ENCODE measurements at places on chromosomes 2 and 18.

- DNase-seq = no peak
These were observed 63.3 kb upstream of the CSRNP3 start for GRCh38 chr2:165406173-165406572.

- no peak for DNase-seq
These were observed 145.8 kb downstream of the COL6A3 start for GRCh38 chr2:237268004-237268708.

DNA sequence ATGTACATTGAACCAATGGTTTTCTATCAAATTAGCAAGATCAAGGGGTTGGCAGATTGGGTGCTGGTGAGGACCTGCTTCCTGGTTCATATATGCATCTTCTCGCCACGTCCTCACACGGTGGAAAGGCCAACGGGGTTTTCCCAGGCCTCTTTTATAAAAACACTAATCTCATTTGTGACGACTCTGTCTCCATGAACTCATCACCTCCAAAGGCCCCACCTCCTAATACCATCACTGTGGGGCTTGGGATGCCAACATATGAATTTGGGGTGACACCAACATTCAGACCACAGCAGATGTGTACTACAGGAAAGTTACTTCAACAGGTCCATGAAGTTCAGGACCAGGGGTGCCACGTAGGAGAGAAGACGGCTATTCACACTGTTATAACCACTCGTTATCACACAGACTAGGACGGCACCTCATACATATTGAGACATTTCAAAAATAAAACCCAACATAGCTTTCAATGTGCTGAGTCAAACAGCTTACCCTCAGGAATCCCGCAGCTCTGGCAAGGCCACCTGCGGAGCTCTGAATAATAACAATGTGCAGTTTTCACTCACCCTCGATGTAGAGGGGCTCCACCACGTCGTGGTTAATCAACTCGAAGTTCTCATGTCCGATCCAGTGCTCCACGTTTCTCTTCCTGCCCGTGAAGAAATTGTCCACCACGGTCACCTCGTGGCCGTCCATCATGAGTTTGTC lies 49.3 kb downstream of the UXS1 start:
- DNase-seq = no peak

DNA sequence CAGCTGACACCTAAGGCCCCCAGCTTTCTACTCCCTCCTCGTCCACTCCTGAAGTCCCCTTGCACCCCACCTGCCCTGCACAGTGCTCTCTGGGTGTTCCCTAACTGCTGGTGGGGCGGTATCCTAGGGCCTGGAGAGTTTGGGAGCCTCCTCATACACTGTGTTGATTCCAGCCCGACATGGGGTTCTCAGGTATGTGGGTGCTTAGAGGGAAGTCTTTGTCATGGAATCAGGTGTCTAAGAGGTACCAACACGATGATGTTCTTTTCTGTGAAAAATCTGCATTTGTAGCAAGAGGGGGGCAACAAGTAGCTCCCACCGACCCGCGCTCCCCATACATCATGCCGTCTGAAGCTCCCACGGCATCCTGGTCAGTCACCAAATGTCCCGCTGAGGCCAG lies 96.8 kb upstream of the SMAD7 start:
- DNase-seq = no peak

- DNase-seq = no peak
These were observed 195.7 kb downstream of the DOK6 start for GRCh38 chr18:69596345-69596744.

DNA sequence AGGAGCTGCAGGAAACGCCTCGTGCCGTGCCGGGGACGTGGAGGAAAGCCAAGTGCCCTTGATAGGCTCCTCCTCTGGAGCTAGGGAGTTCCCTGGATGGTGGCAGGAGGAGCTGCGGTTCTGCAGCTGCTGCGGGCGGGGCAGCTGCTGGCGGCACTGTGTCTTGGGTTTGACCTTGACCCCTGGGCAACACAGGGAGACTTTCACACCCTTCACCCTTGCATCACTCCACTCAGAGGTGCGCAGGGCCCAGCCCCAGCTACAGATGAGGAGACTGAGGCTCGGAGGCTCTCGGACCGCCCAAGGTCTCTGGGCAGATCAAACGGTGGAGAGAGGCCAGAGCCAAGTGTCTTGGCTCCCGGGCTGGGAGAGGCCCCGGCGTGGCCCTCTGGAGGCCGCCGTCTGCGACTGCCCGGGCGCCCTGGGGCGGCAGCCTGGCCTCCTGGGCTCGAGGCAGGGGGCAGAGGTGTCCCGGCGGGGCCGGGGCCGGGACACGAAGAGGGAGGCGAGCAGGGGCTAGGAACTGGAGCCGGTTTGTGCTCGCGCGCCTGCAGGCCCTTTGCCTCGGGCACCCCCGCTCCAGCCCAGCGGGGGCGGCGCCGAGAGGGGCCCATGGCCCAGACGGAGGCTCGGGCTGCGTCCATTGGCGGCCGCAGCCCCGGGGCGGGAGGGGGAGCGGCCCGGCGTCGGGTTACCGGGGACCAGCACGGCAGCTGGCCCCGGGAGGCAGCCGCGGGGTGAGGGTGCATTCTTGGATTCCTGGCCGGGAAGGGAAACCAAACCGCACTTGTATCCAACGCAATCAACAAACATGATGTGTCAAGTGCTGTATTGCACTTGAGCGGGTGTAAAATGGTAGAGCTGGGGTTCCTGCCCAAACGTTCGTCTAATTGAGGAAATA lies 129.6 kb upstream of the SLC1A4 start:
- DNase-seq = peak; percentile 88

DNA sequence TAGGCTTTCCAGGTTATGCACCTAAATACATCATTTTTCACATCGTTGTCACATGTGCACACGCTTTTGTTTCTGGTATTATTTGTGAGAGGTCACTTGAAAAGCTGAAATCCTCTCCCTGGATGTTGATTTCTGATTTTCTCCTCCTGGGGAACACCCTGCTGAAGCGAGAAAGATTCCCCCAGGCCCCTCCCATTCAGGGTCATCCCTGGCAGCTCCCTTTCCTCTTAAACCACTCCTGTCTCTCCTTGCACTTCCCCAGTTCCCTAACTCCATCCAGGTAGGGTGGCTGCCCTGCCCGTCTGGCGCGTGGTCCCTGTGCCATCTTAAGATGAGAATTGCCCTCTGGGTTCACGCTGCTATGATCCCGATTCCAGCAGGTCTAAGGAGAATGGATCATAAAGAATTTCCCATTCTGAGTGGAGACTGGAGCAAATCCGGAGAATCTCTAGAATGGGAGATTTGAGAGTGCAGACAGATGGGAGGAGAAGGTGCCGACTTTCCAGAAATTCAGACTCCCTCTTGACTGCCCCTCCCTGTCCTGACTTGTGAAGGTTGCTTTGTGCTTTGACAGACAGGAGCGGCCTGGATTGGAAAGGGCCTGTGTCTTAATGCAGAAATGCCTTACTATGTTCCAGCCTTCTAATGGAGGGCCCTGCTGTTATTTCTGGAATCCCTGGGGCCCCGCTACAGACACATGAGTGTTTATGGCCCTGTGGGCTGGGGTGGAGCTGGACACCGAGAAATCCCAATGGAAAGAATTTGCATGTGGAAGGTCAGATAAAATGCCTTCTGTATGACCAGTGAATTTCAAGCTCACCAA lies 1.3 kb upstream of the YWHAQ start:
- peak; percentile 30 for DNase-seq

- no peak for DNase-seq
These were observed 642.6 kb downstream of the RNF144A start for GRCh38 chr2:7559791-7560190.

DNA sequence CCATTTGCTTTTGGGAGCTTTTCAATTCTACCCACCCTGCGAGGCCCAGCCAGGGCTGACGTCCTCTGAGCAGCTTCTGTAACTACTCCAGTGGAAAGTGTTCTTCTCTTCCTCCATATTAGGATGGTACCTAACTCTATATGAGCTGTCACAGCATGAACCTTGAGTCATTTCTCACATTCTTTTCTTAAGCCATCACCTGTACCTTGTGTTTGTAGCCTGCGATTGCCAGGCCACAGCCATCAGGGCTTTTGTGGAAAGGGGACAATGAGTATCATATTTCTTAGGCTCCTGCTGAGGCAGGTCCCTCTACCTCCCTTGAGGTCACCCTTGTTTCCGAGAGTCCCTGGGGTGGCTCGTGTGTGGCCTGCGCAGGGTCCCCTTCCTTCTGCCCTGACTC lies 144.5 kb upstream of the DLX2 start:
- no peak for DNase-seq

GRCh38 chr18:71011389-71011788 lies 722.5 kb downstream of the SOCS6 start:
- no peak for DNase-seq

- no peak for DNase-seq
These were observed 53.0 kb upstream of the FOSL2 start for GRCh38 chr2:28339516-28340175.

- DNase-seq = no peak
These were observed 147.4 kb downstream of the ZEB2 start for GRCh38 chr2:144372410-144373080.

GRCh38 chr2:227456772-227457171 lies 15.2 kb upstream of the AGFG1 start:
- DNase-seq = no peak

- DNase-seq = no peak
These were observed 339.4 kb downstream of the BCL11A start for GRCh38 chr2:60213865-60214625.

DNA sequence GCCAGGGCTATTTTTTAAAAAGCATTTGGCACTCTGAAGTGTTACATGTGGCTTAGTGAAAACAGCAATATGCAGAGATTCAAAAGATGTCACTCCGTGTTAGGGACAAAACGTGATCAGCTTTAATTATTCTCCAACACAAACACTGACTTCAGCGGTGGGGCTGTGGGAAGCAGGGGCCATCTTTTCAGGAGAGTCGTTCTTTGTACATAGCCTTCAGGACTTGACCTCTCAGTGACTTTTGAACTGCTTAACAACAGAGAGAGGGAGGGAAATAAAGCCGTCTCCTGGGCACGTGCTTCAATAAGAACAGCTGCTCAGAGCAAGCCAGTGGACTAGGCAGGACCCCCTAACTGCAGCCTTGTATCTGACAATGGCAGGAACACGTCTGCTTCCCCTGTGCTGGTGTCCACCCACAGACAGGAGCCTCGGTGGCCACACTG lies 95.0 kb upstream of the HDAC4 start:
- DNase-seq = no peak

- DNase-seq = no peak
These were observed 275.4 kb upstream of the HS6ST1 start for GRCh38 chr2:128593879-128594650.

GRCh38 chr2:104897515-104898184 lies 43.7 kb downstream of the POU3F3 start:
- no peak for DNase-seq

DNA sequence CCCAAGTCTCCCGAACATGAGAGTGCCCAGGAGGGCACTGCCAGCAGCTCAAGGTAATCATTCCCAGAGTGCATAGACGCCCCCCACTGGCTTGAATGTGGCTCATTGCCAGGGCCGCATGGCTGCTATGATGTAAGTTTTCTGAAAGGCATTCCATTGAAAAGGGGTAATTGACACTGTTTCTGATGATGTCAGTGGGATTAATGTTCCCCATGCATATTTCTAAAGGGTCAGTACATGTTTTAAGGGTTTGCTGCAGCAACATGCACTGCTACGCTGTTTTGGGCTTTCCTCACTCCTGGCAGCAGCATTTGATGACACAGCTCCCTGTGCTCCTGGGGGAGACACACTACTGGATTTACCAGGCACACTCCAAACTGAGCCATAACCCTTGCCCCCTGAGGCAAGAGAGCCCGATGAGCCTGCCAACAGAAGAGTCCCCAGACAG lies 36.7 kb downstream of the KIAA2012 start:
- no peak for DNase-seq

- DNase-seq = no peak
These were observed 29.6 kb upstream of the CABLES1 start for GRCh38 chr18:23105581-23106219.

GRCh38 chr18:66346833-66347588 lies 256.9 kb downstream of the CDH19 start:
- DNase-seq = no peak

DNA sequence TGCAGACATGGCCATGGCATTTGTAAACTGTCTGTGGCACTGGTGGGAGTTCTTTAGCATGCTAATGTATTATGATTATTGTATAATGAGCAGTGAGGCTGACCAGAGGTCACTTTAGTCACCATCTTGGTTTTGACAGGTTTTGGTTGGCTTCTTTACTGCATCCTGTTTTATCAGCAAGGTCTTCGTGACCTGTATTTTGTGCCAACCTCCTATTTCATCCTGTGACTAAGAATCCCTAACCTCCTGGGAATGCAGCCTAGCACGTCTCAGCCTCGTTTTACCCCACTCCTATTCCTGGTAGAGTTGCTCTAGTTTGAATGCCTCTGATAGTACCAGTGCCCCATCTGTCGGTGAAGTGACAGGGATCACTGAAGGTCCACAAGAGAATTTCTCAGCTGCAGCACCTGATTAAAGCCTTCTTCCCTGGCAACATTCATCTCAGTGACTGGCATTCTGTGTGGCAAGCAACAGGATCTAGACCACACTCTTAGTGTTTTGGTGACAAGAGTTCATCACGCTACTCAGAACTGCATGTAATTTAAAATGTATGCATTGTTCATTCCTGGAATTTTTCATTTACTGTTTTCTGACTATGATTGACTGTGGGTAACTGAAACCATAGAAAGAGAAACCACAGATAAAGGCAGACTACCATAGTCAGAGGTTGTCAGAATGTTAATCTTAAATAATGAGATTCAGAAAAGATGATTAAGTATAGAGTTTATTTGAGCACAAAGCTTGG lies 43.0 kb upstream of the GPR39 start:
- no peak for DNase-seq

GRCh38 chr18:3660739-3661515 lies 211.0 kb downstream of the TGIF1 start:
- no peak for DNase-seq

GRCh38 chr18:48934415-48934722 lies 16.4 kb downstream of the SMAD7 start:
- DNase-seq = no peak

- no peak for DNase-seq
These were observed 64.7 kb downstream of the DGKD start for GRCh38 chr2:233418761-233419546.

DNA sequence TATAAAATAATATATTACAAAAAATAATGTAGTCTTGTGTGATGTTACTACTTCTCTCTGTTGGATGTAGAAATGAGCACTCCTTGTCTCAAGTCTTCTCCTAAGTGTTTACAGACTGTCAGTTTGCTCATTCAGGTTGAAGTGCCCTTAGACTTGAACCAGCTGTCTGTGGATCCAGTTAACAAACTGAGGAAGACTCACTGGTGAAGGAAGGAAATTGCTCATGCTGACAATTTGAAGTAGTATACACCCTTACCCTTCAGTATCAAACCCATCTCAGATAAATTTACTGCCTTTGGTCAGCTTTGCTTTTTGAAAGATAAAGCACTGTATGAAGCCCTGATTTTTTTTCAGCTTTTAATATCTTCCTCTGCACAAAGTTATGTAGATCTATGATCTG lies 854.2 kb upstream of the ZEB2 start:
- DNase-seq = peak; percentile 21

GRCh38 chr18:62324917-62325805 lies at the start of gene TNFRSF11A:
Gene TNFRSF11A (plus strand): TSS chr18:62325310. CDS start chr18:62325353, 43 bp downstream.
- peak; percentile 46 for DNase-seq

DNA sequence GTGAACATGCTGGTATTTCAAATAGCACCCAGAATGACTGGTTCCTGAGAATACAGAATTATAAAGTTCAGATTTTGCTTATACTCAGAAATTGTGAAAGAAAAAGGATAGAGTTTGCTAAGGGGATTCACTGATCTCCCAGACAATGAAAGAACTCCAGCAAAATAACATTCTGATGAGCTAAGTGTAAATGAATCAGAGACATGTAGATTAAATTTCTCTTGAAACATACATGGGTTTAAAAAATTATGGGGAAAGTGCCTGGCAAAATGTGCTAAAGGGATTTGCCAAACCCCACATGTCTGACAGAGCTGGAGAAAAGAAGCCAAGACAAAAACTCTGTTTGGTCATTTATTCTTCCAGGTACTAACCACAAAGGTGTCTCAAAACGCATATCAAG lies 116.3 kb downstream of the FTCDNL1 start:
- no peak for DNase-seq
